ENCODE measurements at places on chromosomes 13 and 19. TPM values are rescaled to one million over a fixed set of nuclear protein-coding genes. Genes with fewer than 3 reads are reported as not detected.

DNA sequence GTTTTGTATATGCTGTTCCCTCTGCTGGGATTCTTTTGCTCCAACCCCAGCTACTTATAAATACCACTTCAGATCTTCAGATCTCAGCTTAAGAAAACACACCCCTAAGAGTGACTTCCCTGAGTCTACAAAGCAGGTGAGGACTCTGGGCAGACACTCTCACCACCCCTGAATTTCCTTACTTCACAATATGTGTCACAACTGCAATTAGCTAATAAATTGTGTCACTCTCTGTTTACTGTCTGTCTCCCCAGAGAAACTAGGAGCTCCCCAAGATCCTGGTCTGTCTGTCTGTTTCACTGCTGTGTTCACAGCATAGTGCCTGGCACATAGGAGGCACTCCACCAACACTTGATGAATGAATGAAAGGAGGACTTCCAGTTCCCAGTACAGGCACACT, 14.4 kb downstream of the CEBPA start:
- peaks cover 37% of the 10 kb centered on the region for H3K4me1 ChIP-seq
- no peak overlapping the region for H3K4me3 ChIP-seq
- DNase-seq: no peak

- DNase-seq: no peak
- no peaks in the 10 kb centered on the region for H3K27me3 ChIP-seq
- no peak overlapping the region for H3K27ac ChIP-seq
- H3K36me3 ChIP-seq: no peaks in the 10 kb centered on the region
- H3K4me3 ChIP-seq: no peak overlapping the region
- H3K4me1 ChIP-seq: peaks cover 28% of the 10 kb centered on the region
Measured at GRCh38 chr19:35009424-35010415, 9.6 kb downstream of the GRAMD1A start.

KLF1 gene
- total RNA-seq: 0.25 TPM

DNA sequence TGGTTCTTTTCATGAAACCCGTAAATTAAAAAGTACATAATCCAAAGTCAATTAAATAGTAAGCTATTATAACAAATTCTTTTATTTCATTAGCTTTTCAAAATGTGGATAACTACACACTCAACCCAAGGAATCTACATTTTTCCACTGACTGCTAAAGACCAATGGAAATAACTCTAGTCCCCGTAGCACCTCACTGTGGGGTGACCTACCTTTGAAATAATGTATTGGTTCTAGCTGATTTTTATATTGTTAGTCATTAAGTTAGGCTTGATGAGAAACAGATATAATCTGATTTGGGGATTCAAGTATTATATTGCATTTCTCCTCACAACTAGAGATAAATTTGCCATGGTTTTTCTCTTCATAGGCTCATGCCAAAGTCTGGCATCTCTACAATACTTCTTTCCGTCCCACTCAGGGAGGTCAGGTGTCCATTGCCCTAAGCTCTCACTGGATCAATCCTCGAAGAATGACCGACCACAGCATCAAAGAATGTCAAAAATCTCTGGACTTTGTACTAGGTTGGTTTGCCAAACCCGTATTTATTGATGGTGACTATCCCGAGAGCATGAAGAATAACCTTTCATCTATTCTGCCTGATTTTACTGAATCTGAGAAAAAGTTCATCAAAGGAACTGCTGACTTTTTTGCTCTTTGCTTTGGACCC, 37.3 kb downstream of the KL start:
- no peak overlapping the region for H3K27ac ChIP-seq
- H3K27me3 ChIP-seq: no peaks in the 10 kb centered on the region

FOSB gene
- 7.9 TPM for total RNA-seq

DNA sequence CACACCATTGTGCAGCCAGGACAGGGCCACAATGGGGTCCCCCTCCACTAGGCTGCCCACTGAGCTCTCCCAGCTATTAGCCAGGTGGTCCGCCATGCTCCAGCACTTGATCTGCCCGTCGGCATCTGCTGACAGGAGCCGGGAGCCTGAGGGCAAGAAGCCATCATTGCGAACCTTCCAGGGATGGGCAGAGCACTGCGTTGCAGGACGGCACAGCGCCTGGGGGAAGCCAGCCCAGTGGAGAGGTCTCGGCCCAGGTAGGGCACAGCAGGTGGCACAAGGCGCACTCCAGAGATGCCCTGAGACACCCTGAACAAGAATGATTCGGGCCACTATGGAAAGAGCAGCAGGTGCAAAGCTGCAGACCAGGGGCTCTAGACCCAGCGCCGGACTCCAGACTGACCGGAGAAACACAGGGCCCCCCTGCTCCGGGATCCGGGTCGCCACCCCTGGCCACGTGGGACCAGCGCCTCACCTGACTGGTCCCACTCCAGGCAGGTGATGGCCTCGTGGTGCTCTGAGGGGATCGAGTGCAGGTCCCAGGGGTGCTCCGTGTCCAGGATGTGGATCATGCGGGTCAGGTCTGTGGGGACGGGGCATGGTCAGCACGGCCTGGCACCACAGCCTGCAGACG, 3.2 kb downstream of the MED16 start:
- H3K4me3 ChIP-seq: no peak overlapping the region
- 0 out of 2 replicates have a peak, but pooled peaks cover 8% of the 10 kb centered on the region for H3K36me3 ChIP-seq
- no peak overlapping the region for H3K27ac ChIP-seq
- H3K27me3 ChIP-seq: no peaks in the 10 kb centered on the region

S1PR4 gene
- 0.37 TPM for total RNA-seq

PSPN gene
- 1.3 TPM for total RNA-seq

GRCh38 chr13:49371943-49372613, 71.8 kb downstream of the CAB39L start:
- DNase-seq: no peak
- H3K27ac ChIP-seq: no peak overlapping the region
- no peak overlapping the region for H3K4me3 ChIP-seq
- peaks cover 30% of the 10 kb centered on the region for H3K4me1 ChIP-seq
- H3K27me3 ChIP-seq: no peaks in the 10 kb centered on the region

GRCh38 chr13:24173795-24174194, 13.3 kb downstream of the SPATA13 start:
- DNase-seq: no peak
- H3K27ac ChIP-seq: no peak overlapping the region
- H3K4me1 ChIP-seq: no peaks in the 10 kb centered on the region
- no peaks in the 10 kb centered on the region for H3K36me3 ChIP-seq
- H3K27me3 ChIP-seq: no peaks in the 10 kb centered on the region

DNA sequence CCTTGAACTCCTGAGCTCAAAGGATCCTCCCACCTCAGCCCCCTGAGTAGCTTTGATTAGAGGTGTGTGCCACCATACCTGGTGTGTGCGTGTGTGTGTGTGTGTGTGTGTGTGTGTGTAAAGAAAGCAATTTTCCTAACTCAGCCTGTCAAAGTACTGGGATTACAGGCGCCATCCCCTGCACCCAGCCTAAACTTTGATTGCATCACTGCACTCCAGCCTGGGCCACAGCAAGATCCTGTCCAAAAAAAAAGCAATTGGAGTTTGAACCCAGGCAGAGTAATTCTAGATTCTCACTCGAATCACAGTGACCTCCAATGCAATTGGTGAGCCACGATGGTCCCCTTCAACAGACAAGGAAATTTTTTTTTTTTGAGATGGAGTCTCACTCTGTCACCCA, 29.1 kb downstream of the NLRP12 start:
- DNase-seq: no peak
- no peaks in the 10 kb centered on the region for H3K4me1 ChIP-seq
- no peak overlapping the region for H3K4me3 ChIP-seq
- no peaks in the 10 kb centered on the region for H3K27me3 ChIP-seq
- H3K27ac ChIP-seq: no peak overlapping the region
- no peaks in the 10 kb centered on the region for H3K36me3 ChIP-seq

- no peak overlapping the region for H3K4me3 ChIP-seq
- DNase-seq: no peak
- no peaks in the 10 kb centered on the region for H3K36me3 ChIP-seq
- H3K27me3 ChIP-seq: peaks cover 74% of the 10 kb centered on the region
Measured at GRCh38 chr13:113117911-113118260, 4.7 kb upstream of the F10 start.

ZNF175 gene
- 11.7 TPM for total RNA-seq

- peaks cover 58% of the 10 kb centered on the region for H3K4me1 ChIP-seq
- H3K27me3 ChIP-seq: no peaks in the 10 kb centered on the region
- DNase-seq: no peak
- H3K4me3 ChIP-seq: no peak overlapping the region
- no peaks in the 10 kb centered on the region for H3K36me3 ChIP-seq
- H3K27ac ChIP-seq: no peak overlapping the region
Measured at GRCh38 chr19:8357007-8357521, 6.9 kb upstream of the ANGPTL4 start.

ZNF415 gene
- total RNA-seq: 12.9 TPM

- H3K36me3 ChIP-seq: 0 out of 2 replicates have a peak, but pooled peaks cover 4% of the 10 kb centered on the region
- no peaks in the 10 kb centered on the region for H3K27me3 ChIP-seq
- H3K4me1 ChIP-seq: no peaks in the 10 kb centered on the region
- H3K27ac ChIP-seq: no peak overlapping the region
- H3K4me3 ChIP-seq: no peak overlapping the region
Measured at GRCh38 chr13:112510987-112511685, 76.8 kb downstream of the TUBGCP3 start.

- peaks cover 22% of the 10 kb centered on the region for H3K27me3 ChIP-seq
- DNase-seq: no peak
- no peak overlapping the region for H3K27ac ChIP-seq
- H3K4me1 ChIP-seq: no peaks in the 10 kb centered on the region
Measured at GRCh38 chr13:52158629-52159158, 703 bp downstream of the NEK3 start.

DNA sequence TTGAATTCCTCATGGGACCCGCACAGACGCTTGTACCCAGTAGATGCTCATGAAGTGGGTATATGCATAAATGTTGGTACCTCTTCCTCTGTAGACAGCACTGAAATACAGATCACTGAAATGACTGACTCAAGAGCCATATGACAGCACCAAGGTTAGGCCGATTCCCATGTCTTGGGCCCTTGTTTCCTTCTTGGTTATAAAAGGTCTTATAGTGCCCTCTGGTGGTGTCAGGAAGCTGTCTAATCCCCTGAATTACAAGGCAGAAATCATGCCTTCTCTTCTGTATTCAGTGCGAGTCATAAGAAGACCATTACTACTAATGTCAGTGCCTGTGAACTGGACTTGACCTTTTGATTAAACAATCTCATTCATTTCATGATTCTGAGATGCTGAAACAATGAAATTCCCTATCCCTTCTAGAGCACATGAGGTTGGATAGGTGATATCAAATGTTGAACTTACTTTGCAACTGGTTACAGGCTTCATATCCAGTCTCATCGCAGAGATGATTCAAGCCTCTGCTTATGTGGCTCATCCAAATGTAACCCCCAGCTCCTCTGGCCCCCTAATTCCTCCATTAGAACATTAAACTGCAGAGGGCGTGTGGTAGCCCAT, 59.7 kb downstream of the SPATA13 start:
- no peak overlapping the region for H3K4me3 ChIP-seq
- no peaks in the 10 kb centered on the region for H3K27me3 ChIP-seq
- DNase-seq: peak; percentile 68
- H3K4me1 ChIP-seq: peaks cover 39% of the 10 kb centered on the region
- peak overlapping the region; percentile 75 for H3K27ac ChIP-seq

All from PC-9 (cell line).